CD4-positive, alpha-beta T cell treated with Interleukin-6 at 100 ng/mL for 8 hours (primary cell): ENCODE measurements at places on chromosomes 6 and 20.

DNA sequence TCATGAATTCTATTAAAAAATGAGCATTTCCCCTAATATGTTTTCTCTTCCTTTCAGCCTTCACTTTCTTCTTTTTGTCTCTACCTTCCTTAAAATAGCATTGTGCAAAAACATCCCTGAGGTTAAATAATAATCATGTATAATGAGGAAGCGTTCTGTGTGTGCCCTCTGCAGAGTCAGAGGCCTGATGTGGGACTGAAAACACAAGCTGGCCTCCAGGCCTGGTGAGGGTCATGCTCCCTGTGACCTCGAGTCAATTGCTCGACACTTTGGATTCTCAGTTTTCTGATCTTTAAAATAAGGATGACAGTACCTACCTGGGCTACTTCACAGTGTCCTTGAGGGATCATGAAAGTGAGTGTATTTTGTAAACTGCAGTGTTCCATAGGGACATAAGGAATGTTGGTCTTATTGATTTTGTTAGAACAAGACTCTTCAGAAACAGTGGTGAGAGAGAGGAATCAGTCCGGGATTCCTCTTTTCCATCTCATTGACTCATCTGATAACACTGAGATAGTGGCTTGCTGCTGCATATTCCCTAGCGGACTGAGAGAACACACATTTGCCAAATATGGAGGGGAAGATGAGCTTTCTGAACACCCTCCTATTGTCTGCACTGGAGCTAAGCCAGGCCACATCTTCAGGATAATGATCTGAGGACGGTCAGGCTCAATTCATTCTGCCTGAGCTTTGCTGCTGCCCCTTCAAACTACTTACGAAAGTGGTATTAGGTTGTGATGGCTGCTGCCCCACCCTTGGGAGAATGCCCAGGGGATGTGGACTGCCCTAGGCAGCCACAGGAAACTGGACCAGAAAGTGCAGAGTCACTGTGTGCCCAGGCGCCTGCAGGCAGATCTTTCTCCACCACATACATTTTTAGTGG, 39.6 kb upstream of the PDE7B start:
- no peak for DNase-seq

- DNase-seq: no peak
Measured at GRCh38 chr20:61345656-61346055, 93.6 kb downstream of the CDH4 start.

GRCh38 chr6:12064131-12064530, 52.0 kb downstream of the HIVEP1 start:
- DNase-seq: no peak

DNA sequence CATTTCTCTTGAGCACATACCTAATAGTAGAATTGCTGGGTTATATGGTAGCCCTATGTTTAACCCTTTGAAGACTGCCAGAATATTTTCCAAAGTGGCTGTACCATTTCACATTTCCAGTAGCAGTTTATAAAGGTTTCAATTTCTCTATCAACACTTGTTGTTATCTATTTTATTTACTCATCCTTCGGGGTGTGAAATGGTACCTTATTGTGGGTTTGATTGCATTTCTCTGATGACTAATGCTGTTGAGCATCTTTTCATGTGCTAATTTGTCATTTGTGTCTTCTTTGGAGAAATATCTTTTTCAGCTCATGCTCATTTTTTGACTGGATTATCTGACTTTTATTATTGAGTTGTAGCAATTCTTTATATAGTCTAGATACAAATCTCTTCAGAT, 5.4 kb downstream of the ENPP4 start:
- DNase-seq: no peak

GRCh38 chr20:8777911-8778310, 291.0 kb upstream of the PLCB4 start:
- DNase-seq: no peak

GRCh38 chr6:154468760-154469159, 41.7 kb downstream of the CNKSR3 start:
- DNase-seq: no peak

DNA sequence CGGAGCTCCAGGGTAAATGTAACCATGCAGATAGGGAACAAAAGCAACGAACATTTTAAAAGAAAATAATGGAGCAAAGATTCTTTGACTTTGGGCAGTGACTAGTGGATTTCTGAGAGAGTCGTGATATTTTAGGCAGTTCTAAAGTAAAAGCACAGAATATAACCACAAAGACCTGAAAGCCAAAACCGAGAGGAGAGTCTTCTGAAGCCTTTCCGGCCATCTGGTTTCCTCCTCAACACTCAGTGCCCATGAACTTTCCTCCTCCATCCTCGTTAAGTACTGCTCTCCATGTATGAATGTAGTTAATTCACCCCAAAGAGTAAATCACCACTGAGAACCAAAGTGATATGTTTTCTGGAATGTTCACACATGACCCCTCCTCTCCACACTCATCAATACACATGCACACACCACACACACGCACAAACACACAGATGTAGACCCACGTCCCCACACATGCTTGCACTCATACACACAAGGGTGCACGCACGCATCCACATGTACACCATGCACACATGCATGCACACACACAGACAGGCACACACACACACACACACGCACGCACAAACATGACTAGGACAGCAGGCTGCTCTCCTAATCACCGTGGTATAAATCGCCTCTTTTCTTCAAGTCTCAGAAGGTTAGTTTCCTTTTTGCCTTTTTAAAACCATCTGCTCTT, 109.5 kb downstream of the MYLK4 start:
- no peak for DNase-seq

- no peak for DNase-seq
Measured at GRCh38 chr6:125198398-125198937, 44.9 kb downstream of the TPD52L1 start.

DNA sequence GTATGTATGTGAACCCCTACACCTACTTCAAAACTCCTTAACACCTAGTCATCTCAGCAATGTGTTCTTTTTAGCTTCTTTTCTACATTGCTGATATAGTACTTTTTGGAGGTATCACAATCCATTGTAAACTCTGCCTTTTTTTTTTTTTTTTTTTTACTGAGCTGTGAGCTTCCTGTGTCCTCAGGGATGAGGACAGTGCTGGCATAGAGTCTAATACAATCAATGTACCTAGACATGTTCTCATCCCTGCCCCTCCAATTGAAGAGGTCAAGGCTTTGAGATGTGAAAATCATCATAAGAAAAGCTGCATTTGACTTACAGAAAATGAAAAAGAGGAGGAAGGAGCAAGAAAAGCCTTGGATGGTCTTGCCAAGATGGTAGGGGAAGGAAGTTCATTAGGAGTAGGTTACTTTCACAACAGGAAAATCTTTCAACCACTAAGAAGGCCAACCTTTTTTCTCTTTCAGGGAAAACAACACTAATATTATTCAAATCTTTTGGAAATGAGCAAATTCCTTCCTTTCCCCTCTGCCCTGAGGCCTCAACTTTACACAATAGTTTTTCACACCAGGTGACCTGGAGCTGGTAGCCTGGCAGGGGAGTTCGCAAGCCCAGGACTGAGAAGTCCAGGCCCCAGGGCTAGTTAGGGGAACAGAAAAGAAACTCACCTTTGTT, 2.8 kb upstream of the JARID2 start:
- no peak for DNase-seq

DNA sequence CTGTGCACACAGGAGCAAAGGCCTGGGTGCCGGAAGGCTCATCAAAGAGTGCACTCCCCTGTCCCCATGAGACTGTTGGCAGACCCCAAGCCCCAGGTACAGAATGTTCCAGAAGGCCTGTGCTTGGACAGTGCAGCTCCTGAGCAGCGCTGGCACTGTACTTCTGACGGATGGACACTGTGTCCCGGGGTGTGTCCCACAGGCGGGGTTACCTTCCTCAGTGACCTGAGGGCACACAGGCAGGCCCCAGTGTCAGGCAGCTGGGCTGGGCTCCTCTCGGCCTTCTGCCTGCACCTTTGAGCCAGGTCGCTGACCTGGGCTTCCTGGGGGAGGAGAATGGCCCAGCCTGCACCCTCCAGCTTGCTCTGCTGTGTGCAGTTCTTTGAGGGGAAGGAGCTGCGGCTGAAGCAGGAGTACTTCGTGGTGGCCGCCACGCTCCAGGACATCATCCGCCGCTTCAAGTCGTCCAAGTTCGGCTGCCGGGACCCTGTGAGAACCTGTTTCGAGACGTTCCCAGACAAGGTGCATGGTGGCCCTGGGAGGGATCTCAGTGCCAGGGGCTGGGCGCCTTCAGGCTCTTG, 30.1 kb downstream of the PYGB start:
- no peak for DNase-seq

- no peak for DNase-seq
Measured at GRCh38 chr6:12785921-12786320, 69.4 kb downstream of the PHACTR1 start.

GRCh38 chr20:47236639-47236900, 119.9 kb downstream of the ZMYND8 start:
- DNase-seq: no peak

DNA sequence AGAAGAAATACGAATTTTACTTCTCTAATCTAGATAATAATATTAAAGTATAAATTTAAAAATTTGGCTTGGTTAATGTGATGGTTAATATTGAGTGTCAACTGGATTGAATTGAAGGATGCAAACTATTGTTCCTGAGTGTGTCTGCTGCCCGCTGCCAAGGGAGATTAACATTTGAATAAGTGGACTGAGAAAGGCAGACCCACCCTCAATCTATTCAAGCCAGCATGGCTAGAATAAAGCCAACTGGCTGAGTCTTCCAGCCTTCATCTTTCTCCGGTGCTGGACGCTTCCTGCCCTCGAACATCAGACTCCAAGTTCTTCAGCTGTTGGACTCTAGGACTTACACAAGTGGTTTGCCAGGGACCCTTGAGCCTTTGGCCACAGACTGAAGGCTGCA, 152.7 kb downstream of the TBXT start:
- no peak for DNase-seq

DNA sequence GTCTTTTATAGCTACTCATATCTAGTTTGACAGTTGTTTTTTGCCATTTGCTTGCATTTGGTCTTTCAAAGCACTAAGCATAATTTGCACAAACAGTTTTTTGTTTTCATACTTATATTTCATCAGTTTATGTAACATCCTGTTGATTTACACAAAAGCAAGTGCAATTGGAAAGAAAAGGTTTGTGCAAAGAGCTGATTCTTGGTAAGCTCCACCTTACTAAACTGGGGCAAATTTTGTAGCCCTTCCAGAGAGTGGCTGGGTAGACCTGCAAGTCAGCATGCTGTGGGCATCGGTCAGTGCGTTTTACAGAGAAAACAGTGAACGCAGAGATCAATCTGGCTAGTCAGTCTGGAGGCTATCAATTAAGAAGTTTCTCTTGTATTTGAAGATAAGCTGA, 34.5 kb downstream of the TXLNB start:
- peak; percentile 10 for DNase-seq

DNA sequence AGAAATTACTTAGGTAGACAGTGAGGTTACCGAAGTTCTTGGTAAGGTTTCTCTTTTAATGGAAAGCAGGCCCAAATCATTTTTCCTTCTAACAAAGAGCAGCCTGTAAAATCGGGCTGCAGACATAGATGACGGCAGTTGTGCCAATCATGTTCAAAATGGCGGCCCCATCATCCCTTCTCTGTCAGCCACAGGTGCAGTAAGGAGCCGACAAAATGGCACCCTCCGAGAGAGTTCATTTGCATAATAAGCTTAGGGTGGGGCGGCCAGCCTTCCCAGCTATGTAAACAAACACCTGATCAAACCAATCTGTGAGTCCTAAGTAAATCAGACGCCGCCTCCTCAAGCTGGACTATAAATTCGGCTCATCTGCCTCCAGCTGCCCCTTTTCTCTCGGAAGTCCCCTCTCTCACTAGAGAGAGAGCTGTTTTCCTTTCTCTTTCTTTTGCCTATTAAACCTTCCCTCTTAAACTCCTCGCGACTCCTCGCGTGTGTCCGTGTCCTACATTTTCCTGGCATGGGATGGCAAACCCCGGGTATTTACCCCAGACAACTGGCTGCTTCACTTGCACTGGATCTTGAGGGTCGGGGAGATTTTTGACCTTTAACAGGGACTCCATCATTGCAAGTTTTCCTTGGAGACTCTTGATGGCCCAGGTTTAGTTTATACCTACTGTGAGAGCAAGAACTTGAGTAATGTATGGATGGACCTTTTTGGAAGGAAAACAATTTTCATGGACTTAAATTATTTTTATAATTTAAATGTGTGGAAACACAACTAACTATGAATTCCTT, 8.9 kb upstream of the DDR1 start:
- DNase-seq: no peak

- DNase-seq: no peak
Measured at GRCh38 chr6:36840432-36841403, 1.5 kb upstream of the CPNE5 start.

DNA sequence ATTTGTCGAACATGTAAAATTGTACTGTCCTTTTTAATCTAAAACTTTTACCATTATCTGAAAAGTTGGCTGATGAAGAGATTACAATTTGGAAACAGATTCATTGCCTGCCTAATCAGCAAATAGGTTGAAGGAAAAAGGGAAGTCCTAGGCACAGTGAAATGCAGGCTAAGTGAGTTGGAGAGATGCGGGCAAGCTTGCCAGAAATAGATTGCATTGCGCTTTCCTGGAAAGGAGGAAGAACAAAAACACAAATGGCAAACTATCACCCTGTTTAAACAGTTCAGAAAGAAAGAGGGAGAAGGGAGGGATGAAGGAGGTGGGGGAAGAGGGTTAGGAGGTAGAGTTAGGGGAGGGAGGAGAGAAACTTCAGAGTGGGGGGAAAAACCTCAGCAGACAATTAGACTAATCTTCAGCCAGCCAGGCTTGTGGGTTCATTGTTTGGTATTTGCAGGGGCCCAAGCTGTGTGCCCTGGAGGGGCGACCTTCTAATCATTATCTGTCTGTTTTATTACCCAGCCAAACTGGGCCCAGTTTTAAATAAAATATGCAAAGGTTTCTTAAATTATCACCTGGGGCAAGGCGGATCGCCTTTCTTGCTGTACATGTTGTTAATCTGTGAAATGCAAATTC, 465.2 kb downstream of the TFAP2B start:
- no peak for DNase-seq

GRCh38 chr20:37564388-37565133, 36.9 kb upstream of the BLCAP start:
- peak; percentile 3 for DNase-seq

DNA sequence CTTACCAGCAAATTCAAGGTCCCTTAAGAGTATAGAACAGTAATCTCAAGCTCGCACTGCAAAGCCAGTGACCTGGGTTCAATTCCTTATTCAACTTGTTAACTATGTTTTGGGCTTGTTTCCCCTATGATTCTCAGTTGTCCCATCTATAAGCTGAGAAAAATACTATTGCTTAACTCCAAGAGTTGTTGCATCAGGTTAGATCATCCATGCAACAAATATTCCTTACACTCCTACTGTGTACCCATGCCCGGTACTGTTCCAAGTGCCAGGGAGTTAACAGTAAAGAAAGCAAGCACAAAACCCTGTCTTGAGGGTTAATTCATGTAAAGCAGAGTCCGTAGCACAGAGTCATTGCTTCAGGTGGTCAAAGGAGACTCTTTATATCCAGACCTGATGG, 247.3 kb downstream of the MAFB start:
- no peak for DNase-seq

- DNase-seq: no peak
Measured at GRCh38 chr20:11170565-11170964, 496.8 kb upstream of the JAG1 start.

DNA sequence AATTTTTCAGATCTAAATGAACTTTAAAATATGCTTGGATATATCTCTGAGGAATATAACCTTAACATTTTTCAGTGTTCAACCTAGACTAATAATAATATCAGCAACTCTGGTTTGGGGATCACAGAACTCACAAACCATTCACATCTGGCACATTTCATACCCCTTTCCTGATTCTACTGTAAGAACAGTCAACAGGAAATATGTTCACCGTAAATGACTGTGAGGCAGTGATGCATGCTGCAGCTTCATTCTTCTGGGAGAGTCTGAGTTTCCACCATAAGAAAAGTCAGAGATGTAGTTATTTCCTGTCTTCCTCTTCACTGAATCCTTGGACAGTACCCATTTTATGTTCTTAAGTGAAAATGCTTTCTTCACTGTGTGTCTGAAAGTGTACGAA, 134.2 kb upstream of the IFNGR1 start:
- peak; percentile 18 for DNase-seq
